Endothelial cell of umbilical vein (primary cell): ENCODE measurements at places on chromosomes 3 and 15. TPM values are rescaled to one million over a fixed set of nuclear protein-coding genes. Genes with fewer than 3 reads are reported as not detected.
A peak's percentile ranks its signal among the peaks of the same experiment; 100 is the strongest.

The MASP1 gene
- 0.50 and 0.75 TPM in 2 replicates for polyA plus RNA-seq

GRCh38 chr15:67882487-67883233 is 42.8 kb upstream of the RNU6-1 start:
- no peak for DNase-seq

DNA sequence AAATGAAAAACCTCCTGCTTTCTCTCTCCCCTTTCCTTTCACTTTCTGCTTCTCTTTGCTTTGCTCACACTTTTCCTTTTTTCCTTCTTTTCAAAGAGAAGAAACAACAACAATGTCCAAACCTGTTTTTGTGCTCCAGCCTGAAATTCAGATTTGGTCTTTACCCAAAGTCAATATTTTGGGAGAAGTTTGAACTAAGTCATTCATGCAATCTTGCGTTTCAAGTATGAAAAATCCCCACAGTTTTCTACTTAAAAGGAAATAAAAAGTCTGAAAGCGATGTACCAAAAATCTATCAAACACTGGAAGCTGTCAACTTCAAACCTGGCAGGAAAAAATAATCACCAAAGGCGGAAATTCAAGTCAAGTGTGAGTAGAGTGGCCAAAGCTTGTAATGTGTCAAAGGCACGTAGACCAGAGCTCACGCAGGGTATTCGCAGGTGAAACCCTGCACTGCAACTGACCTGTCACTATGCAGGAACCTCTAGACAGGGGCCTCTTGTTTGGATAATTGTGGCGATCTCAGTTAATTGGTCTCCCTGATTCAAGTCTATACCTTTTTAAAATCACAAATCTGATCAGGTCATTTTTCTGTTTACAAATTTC is 118.8 kb upstream of the GALNT15 start:
- DNase-seq: peak; percentile 86

The DCUN1D1 gene
- 3.4 and 4.9 TPM in 2 replicates for polyA plus RNA-seq

GRCh38 chr3:87037652-87038051 is 46.7 kb upstream of the VGLL3 start:
- no peak for DNase-seq

DNA sequence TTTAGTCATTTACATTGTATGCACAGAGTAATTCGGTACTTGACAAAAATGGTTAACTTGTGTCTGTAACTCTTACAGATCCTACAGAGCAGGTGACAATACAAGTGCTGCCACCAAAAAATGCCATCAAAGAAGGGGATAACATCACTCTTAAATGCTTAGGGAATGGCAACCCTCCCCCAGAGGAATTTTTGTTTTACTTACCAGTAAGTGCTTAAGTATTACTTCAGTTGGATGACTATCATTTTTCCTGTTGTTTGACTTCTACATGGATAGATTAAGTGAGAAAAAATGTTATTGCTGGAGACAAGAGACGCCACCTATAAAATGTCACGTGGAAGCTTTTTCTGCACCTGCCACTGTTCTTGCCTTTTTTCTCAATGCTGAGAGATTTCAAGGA is 173.2 kb downstream of the ALCAM start:
- DNase-seq: no peak

GRCh38 chr15:47577000-47577399 is 140.3 kb upstream of the SEMA6D start:
- DNase-seq: no peak

GRCh38 chr3:77746892-77747291 is 707.0 kb downstream of the ROBO2 start:
- no peak for DNase-seq

The HTR3E gene
- not detected in 2 replicates for polyA plus RNA-seq

DNA sequence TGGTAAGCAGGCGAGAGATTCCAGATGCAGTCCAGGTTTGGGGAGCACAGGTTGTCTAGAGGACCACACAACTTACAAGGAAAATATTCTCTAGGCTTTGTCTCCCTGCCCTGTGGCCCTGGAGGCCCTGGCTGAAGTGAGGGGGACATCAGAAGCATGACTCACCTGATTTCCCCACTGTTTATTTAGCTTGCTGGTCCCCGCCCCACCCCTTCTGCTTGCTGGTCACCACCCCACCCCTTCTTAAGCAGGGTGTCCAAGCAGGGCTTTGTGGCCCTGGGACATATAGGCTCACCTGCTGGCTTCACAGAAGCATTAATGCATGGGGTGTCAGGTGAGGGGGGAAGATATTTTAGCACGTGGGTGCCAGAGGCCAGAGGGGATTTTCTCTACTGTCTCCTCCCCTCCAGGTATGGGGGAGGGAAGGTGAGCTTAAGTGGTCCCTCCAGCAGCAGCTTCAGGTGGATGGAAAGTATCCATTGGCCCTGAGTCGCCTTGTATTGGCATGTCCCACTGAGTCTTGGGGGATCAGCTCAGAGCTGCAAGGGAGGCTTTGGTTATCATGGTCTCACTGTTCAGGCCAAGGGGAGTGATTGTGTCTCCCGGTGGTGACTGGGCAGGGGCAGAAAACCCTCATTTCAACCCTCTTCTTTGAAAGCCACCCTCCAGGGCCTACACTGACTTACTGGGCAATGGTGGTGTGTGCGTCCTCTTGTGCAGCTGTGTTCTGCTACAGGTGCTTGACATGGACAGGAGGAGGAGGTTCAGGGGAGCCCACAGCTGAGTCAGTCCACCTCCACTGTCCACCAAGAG is 49.8 kb downstream of the GASK1A start:
- DNase-seq: no peak

GRCh38 chr3:27312044-27312668 is 57.0 kb downstream of the NEK10 start:
- DNase-seq: peak; percentile 79

The OTOL1 gene
- polyA plus RNA-seq: not detected in 2 replicates

The IMP3 gene
- 64.0 and 74.4 TPM in 2 replicates for polyA plus RNA-seq

DNA sequence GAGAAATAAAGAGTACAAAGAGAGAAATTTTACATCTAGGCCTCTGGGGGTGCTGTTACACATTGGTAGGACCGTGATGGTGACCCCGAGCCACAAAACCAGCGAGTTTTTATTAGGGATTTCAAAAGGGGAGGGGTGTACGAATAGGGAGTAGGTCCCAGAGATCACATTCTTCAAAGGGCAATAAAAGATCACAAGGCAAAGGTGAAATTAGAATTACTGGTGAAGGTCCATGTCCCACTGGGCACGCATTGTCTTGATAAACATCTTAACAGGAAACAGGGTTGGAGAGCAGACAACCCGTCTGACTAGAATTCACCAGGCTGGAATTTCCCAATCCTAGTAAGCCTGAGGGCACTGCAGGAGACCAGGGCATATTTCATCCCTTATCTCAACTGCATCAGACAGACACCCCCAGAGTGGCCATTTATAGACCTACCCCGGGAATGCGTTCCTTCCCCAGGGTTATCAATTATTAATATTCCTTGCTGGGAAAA is 4.3 kb downstream of the IRAK2 start:
- no peak for DNase-seq

DNA sequence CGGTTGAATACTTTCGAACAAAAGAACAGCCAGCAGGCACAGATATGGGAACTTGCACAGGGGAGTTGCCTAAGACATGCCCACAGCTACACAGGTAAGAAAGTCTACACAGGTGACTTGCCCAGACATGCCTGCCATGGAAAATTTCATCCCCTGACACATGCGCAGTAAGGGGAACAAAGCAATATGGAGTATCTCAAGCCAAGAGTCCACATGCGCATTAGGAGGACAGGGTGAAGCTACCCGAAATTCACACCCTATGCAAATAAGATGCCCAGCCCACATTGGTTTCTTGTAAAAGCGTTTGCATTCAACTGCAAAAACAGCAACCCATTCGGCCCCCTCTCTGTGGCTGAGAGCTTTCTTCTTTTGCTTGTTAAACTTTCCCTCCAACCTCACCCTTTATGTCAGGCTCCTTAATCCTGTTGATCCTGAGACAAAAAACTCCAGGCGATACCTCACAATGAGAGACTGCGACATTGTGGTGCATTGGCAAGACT is 49.3 kb upstream of the TRPM1 start:
- no peak for DNase-seq

- peak; percentile 72 for DNase-seq
Measured at GRCh38 chr15:29822100-29822683, at the start of gene TJP1. TJP1 (minus strand) TSS chr15:29822468; CDS start chr15:29822028, 440 bp downstream.

DNA sequence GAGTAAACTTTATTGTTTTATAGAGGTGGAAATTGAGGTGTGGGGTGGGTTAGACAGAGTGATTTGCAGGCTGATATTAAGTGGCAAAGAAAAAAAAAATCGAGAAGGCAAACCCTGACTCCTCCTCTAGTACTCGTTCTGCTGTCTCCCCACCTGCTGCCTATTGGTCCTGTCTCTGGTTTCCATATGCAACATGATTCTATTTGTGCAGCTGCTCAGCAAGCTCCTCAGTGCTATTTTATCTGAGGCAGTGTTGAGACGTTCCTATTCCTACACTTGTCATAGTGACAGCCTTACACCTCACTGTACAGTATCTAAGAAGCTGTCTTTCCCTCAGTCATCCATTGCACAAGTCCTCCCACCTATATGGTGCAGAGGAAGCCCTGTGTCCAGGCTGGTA is 45.1 kb downstream of the RSL24D1 start:
- DNase-seq: no peak

- peak; percentile 82 for DNase-seq
Measured at GRCh38 chr3:124688581-124689454, 41.4 kb upstream of the UMPS start.

- DNase-seq: peak; percentile 26
Measured at GRCh38 chr15:60426870-60427508, 29.2 kb upstream of the ANXA2 start.

The COL6A5 gene
- not detected in 2 replicates for polyA plus RNA-seq

DNA sequence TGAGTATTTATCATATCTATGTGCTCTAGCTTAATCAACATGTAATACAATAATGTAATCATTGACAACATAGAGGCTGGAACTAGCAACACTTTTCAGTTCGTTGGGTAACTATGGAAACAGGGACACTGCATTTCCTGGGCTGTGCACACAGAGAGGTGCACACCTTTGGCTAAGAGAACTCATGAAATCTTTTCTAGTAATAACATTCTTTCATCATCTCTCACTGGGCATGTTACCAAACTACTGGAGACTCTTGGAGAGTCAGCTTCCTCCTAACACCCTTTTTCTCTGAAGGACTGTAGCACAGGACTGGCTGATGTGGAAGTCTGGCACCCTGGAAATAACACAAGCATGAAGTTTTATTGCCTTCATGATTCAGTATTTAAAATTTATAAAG is 135.6 kb downstream of the KCNMB2 start:
- no peak for DNase-seq

The CAPN7 gene
- polyA plus RNA-seq: 11.7 and 13.2 TPM in 2 replicates

DNA sequence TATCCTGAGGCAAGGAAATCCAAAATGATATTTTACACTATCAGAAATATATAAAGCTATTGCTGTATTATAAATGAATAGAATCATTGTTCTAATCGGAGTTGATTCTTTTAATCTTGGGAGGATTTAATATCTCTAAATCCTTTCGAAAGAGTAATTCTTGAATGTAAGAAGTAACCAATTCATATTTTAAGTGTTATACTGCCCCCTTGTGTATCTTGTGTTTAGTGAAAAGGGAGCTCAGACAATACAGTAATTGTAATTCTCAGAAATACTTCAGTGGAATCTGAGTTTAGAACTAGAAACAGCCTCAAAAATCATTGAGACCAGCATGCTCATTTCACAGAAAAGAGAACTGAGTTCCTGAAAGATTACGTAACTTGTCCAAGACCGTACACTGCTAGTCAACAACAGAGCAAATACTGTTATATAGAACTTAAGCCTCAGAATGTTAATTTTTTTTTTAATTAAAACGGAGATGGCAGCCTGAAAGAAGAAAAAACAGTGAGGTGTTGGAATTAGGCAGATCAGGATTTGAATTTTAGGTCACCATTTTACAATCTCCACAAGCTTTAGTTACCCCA is 42.9 kb downstream of the PLCH1 start:
- peak; percentile 48 for DNase-seq

GRCh38 chr3:156605686-156606605 is 51.0 kb upstream of the SSR3 start:
- peak; percentile 34 for DNase-seq

GRCh38 chr15:63599401-63600000 is 2.3 kb downstream of the FBXL22 start:
- peak; percentile 58 for DNase-seq

The COL8A1 gene
- polyA plus RNA-seq: 581 and 634 TPM in 2 replicates

DNA sequence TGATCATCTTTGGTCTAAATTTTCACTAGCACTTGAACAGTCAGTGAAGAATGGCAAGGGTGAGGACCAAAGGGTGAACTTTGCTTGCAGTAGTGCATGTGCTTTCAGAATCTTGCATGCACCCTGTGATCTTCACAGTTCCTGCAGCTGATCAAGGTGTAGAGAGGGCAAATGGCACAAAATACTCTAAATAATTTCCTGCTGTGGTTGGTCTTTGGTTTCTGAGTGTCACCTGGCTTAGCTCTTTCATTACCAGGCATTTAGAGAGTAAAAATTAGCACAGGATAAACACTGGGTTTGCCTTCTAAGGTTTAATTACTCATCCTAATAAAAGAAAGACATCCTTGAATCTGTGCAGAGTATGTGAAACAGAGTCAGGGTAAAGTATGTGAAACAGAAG is 11.4 kb downstream of the TIPARP start:
- DNase-seq: no peak

DNA sequence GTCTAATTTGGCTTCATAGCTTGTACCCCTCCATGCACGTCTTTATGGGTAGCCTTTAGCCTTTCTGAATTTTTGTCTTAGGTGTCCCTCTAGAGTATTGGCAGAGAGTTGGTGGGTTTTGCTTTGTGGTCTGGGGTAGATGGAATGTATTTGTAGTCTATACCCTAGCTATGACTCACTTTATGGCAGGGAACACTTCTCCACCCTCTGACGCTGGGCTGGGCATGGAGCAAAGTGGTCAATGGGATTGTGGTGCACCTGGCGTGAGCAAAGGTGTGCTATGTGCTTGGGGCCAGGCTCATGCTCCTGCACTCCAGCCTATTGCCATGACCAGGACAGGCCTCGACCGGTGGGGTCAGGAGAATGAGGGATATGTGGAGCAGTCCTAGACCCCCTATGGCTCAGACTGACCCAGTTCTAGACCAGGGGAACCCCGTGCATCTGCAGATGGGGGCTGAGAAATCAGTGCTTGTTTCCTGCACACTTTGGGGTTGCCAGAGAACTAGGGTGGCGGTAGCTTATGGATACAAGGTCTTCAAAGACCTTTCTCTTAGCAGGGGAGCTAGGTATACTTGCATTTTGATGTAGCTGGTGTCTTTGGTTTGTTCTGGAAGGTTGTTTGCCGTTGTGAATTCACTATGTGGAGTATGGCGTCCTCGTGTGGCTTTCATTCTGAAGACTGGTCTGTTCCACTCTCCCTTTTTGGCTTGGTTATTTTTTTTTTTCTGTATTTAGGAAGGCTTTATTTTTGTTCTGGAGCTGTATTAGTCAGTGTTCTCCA is 49.4 kb upstream of the RPL32 start:
- DNase-seq: no peak

The CA12 gene
- 1.1 and 1.4 TPM in 2 replicates for polyA plus RNA-seq

- DNase-seq: peak; percentile 63
Measured at GRCh38 chr3:31132132-31132769, 237.8 kb upstream of the GADL1 start.

GRCh38 chr3:127043731-127044510 is 61.0 kb downstream of the PLXNA1 start:
- no peak for DNase-seq
